ENCODE measurements at places on chromosomes 4 and X. TPM values are rescaled to one million over a fixed set of nuclear protein-coding genes. Genes with fewer than 3 reads are reported as not detected.

MTTP gene
- 0.09 TPM for total RNA-seq

SLC38A5 gene
- 40.4 TPM for total RNA-seq

CCSER1 gene
- total RNA-seq: 0.14 TPM

TMSB15C gene
- 3.3 TPM for total RNA-seq

ZAR1 gene
- not detected for total RNA-seq

KLHL4 gene
- total RNA-seq: 0.43 TPM
